Activated effector memory CD4-positive, alpha-beta T cell treated with Interleukin-2 at 50 U/mL for 16 hours (primary cell): ENCODE measurements at places on chromosomes 4 and X.

DNA sequence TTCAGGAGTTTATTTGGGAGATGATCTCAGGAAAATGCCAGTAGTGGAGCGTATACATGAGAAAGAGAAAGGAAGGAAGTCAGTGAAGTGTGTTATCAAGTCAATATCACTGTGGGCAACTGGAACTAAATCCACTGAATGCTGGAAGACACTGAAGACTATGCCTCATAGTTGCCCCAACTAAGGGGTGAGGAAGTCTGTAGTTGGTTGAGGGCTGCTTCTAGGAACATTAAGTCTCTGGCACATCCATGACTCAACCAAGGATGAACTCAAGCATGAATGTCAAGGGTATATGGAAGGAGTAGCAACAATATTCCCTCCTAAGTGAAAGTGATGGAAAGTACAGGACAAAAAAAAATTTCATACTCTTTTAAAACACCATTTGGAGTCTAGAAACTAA, 167.9 kb downstream of the MAGEB17 start:
- DNase-seq: no peak

DNA sequence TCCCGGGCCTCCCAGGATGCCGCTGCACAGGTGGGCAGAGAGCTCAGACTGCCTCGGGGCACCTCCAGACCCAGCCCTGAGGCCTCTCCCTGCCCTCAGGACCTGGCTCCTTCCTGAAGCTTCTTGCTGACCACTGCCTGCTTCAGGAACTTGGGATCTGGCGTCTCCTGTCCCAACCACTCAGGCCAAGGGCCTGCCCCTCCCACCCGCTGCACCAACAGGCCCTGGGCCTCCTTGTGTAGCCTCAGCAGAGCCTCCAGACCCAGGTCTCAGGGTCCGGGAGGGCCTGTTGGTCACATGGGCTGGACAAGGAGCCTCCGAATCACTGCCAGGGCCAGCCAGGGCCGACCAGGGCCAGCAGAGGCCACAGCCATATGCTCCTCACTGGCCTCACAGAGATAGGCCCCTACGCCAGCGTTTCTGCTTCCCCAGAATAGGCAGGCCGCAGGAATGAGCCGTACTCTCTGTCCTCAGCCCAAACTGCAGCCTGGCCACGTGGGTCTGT, 2.8 kb downstream of the MXD4 start:
- no peak for DNase-seq

GRCh38 chr4:88866862-88867550, 169.4 kb upstream of the NAP1L5 start:
- no peak for DNase-seq

- no peak for DNase-seq
Measured at GRCh38 chrX:15116900-15117299, 153.0 kb downstream of the ASB9 start.

DNA sequence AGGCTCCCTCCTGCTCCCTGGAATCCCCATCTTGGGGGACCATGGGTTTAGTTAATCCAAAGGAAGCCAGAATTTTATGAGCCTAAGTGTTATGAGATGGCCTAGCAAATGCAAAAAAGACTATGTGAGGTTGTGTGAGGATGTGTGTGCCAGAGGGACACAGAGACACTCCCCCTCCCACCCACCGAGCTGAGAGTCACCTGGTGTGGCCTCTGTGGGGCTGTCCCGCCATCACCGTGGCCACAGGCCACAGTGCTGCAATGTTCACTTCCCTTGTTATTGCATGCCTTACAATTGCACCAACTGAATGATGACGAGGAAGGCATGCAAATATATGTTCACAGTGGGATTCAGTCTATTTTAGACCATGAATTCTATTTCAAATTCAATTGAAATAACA, 601 bp upstream of the FGFBP2 start:
- no peak for DNase-seq

DNA sequence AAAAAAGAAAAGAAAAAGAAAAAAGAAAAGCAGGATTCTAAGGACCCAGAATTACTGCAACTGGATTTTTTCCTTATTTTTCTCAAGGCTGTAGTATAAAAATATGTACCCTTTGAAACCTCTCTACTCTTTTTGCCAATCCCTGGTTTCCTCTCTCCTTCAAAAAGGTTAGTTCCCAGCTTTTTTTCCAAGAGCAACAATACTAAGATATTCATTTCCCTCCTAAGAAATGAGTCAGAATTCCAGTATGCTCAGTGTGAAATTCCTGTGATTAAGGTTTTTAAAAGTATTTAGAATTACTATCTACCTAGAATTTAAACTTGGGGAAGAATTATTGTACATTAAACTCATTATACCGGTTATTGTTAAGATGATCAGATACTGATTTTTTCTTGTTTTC, 22.0 kb downstream of the SMIM14 start:
- DNase-seq: no peak

- no peak for DNase-seq
Measured at GRCh38 chr4:114386637-114387233, 211.9 kb upstream of the UGT8 start.

GRCh38 chrX:1618689-1619088, 3.8 kb downstream of the ASMT start:
- no peak for DNase-seq

GRCh38 chr4:117224256-117224655, 138.9 kb upstream of the TRAM1L1 start:
- no peak for DNase-seq
